ENCODE measurements at places on chromosomes 3 and 15. TPM values are rescaled to one million over a fixed set of nuclear protein-coding genes. Genes with fewer than 3 reads are reported as not detected.

GRCh38 chr15:31571676-31572075, 245.0 kb downstream of the KLF13 start:
- no peak for DNase-seq

DNA sequence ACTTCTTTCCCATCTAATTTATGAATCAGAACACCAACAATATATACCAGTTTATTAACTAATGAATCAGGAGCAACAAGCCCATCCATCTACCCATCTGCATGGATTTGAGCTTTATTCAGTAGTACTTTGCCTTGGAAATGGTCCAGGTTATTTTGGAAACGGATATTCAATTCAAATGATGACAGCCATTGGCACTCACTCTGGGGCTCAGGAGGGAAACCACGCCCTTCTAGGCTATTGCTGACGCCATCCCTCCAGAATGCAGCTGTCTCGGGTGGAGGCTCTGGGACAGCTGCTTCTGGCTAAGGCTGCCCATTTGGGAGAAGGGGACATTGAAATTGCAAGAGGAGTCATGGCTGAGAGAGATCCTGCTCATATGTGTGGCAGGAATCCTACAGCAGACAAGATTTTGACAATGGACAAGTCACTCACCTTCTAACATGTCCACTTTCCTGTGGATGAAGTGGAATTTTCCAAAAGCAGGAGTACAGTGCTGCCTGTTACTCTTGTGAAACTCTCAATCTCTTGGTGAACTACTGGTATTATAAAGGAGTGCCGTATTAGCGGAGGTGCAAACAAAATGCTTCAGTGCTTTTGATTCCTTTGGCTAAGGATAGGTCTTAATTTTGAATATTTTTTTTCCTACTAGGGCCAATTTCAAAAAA, 29.3 kb upstream of the TRAK1 start:
- DNase-seq: no peak

- DNase-seq: no peak
Observed at GRCh38 chr3:43477600-43477999, 144.2 kb downstream of the ANO10 start.

DNA sequence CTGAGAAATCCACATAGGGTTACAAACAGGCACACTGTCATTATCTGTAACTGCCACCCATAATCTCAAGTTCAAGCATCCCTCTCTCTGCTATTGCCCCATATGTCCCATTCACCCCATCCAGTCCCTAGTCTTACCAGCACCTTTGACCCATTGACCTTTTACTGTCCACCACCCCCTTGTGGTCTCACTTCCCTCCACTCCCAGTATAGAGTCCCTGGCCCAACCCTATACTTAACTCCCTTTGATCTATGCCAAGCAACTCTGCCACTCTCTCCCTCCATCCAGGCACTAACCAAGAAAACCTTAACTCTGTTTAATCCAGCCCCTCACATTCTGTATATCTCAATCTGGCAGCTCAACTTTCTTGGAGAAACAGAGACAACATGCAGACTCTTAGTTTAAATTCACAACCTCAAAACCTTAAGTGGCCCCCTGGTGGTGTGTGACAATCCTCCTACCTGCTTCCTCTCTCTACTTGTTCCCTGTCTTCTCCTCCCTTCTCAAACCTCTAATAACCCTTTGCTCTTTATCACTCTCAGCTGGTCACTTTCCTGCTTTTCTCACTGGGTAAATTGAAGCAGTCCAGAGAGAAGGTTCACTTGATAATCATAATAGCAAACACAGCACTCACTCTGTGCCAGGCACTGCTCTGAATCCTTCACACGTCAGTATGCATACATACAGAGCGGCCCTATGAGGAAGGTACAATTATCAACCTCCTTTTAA, 162.7 kb downstream of the STT3B start:
- DNase-seq: no peak

- no peak for DNase-seq
Observed at GRCh38 chr15:82894971-82895520, 57.5 kb downstream of the HOMER2 start.

DNA sequence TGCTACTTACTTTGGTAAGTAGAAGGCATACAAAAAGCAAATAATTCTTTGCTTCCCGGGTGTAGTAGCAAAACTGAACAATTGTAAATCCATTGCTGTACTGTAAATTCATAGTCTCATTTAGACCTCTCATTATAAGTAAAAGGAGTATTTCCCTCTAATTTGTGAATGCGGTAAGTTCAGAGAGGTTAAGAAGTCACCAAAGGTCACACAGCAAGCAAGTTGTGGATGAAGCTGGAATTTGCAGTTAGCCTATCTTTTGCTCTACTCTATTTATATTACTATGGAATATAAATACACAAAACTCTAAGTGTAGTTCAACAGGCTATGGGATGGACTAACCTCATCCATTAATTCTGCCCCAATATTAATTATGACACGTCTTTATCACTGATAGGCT, 508.3 kb downstream of the MCTP2 start:
- no peak for DNase-seq

Gene NPAP1
- total RNA-seq: 1.6 TPM
